ENCODE measurements at places on chromosomes 11 and 22. TPM values are rescaled to one million over a fixed set of nuclear protein-coding genes. Genes with fewer than 3 reads are reported as not detected.

Gene DGCR6
- total RNA-seq, result 3.2 TPM

Gene ZNHIT2
- 3.6 TPM for total RNA-seq

Gene KDM2A
- total RNA-seq, result 26.9 TPM

Gene C1QTNF5
- total RNA-seq, result 62.3 TPM

Gene JHY
- total RNA-seq, result 0.81 TPM

Data from bladder microvascular endothelial cell (primary cell).